ENCODE measurements at places on chromosomes 5 and 9.

DNA sequence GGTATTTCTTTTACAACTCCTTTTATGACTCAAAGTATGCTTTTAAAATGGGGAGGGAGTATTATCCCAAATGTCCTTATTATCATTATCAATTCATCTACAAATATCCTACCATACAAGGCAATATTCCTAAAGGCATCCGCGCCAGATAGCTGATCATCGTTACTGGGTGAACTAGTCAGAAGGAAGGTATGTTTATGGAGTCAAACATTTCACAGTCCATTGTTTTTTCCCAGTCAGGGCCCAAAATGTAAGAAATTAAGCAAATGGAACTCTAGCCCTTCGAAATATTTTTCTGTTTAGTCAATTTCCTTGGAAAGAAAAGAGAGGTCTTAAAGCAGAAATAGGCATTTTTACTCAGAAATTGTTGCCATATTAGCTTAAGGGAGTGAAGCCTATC is 188.5 kb upstream of the CCNG1 start:
- DNase-seq, result no peak

DNA sequence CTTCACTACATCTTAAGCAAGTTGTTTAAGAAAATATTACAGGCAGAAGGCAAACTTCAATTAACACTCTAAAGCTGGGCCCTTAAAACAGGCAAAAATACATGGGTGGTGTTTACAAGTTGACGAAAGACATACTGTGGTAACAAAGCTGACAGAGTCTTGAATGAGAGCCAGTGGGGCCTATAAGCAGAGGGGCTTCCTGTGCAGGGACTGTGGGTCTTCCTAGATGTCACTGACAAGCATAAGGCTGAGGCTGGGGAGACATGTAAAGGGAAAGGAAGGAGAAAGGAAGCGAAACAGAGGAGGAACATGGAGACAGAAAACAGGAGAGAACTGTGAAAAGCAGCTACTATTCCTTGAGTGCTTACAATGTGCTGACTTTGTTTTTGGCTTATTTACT is 308.0 kb upstream of the RPS23 start:
- DNase-seq, result no peak

GRCh38 chr9:2740616-2741015 is 23.3 kb downstream of the KCNV2 start:
- no peak for DNase-seq

GRCh38 chr9:70259512-70259802 is 679 bp downstream of the SMC5 start:
- no peak for DNase-seq

- DNase-seq, result no peak
Observed at GRCh38 chr9:116149844-116150243, 3.7 kb upstream of the PAPPA start.

- DNase-seq, result no peak
Observed at GRCh38 chr9:23492126-23493002, 333.7 kb downstream of the ELAVL2 start.

GRCh38 chr5:78060421-78060820 is 234.1 kb downstream of the AP3B1 start:
- no peak for DNase-seq

- DNase-seq, result no peak
Observed at GRCh38 chr9:80937645-80938044, 751.7 kb downstream of the TLE1 start.

DNA sequence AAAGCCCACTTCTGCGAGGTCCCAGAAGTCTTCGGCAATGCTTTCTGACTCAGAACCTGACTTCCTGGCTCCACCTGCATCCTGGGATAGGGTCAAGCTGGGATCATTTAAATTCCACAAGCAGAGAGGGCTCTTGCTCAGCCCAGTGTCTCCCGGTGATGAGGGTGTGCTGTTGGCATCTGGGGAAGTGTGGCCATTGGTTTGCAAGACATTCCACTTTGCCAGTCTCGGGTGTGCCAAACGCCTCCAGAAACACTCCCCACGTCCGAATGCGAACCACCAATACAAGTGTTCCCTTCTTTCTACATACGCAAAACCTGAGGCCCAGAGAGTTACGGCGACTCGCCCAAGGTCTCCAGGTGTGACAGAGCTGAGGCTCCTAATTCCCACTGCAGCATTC is 43.1 kb upstream of the FCN2 start:
- no peak for DNase-seq
